ENCODE measurements at places on chromosomes 16 and 17.

GRCh38 chr17:46827274-46827673 lies 8.8 kb upstream of the WNT3 start:
- DNase-seq, result no peak

GRCh38 chr17:12712415-12712814 lies 46.7 kb downstream of the MYOCD start:
- DNase-seq, result no peak

GRCh38 chr16:75218256-75219076 lies at the start of gene CTRB1:
Gene CTRB1, plus strand, starts transcription at chr16:75218988. Its CDS starts 20 bp downstream, at chr16:75219008.
- peak; percentile 11 for DNase-seq

DNA sequence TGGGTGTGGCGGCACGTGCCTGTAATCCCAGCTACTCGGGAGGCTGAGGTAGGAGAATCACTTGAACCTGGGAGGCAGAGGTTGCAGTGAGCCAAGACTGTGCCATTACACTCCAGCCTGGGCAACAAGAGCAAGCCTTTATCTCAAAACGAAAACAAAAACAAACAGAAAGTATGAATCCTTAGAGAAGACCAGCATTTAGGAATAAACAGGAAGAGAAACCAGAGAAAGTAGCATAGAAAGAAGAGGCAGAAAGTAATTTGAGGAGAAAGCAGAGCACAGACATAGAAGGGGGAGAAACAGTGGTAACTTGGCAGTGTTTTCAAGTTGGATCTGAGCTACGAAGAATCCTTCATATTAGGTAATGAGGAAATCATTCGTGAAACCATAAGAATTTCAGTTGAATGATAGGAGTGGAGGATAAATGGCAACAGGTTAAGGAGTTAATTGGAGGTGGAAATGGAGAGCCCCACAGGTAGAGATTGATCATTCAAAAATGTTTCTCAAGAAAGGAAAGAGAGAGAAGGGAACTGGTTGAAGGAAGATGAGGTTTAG lies 9.7 kb upstream of the CCL2 start:
- DNase-seq, result no peak

- no peak for DNase-seq
These were observed 118.3 kb downstream of the PARN start for GRCh38 chr16:14511800-14512135.

DNA sequence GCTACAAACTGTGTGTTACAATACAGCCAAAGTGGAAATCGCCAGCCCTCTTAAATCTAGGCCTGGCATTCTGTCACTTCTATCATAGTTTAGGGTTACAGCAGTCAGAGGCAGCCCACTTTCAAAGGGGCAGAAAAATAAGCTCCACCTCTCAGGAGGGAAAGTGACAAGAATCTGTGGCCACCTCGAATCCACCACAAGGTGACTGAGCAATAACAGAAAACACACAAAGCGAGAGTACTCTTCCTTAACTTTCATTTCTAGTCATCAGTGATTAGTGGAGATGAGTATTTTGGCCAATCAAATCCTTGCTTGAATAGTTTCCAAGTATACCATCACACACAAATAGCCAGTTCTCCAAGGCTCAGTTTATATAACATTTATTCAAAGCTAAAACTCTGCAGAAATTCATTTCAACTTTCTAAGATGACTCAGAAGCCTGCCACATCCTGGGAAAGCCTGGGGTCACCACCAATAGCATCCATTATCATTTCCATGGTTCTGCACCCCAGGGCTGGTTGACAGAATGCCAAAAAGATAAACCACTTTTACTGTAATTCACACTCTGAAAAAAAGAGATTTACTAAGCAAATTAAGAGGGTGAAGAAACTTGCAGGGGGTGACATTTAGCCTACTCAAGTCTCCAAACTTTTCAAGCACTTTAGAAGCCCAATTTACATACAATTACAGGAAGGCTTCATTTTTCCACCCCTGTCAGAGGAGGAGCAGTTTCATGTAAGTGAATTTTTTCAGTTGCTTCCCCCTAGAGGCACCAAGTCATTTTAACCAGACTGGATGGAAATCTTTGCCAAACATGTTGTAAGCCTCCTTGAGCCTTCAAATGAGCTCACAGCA lies 66.8 kb downstream of the SALL1 start:
- DNase-seq, result no peak

DNA sequence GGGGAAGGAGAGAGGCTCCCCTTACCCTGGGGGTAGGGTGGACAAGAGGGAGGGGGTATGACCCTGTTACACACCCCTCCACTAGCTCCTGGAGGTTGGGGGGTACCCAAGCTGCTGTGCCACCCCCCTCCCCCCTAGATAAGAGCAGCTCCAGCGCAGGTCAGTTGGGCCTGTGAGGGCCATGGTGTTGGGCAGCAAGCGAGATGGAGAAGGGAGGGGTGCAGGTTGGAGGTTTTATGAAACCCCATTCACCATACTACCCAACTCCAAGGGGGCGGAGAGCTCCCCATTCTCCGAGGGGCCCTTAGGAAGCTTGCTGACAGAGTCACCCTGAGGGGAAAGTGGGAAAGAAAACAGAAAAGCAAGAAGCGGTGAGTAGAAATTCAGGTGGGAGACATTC lies 1.7 kb upstream of the SOX15 start:
- no peak for DNase-seq

DNA sequence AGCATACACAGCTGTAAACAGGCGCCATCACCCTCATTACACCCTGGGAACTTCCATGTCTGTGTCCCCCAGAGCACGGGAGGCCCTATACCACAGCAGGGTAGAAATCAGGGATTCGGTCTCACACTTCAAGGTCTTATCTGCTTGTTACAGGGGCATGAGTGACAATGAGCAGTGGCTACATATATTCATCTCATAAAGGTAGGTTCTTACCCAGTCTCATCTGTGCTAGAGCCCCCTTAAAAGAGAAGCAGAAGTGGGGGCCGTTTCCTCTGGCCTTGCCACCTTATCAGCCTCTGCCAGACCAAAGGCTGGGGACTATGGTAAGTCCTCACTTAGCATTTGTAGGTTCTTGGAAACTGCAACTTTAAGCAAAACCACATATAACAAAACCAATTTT lies 46.5 kb downstream of the IRX5 start:
- DNase-seq, result no peak

DNA sequence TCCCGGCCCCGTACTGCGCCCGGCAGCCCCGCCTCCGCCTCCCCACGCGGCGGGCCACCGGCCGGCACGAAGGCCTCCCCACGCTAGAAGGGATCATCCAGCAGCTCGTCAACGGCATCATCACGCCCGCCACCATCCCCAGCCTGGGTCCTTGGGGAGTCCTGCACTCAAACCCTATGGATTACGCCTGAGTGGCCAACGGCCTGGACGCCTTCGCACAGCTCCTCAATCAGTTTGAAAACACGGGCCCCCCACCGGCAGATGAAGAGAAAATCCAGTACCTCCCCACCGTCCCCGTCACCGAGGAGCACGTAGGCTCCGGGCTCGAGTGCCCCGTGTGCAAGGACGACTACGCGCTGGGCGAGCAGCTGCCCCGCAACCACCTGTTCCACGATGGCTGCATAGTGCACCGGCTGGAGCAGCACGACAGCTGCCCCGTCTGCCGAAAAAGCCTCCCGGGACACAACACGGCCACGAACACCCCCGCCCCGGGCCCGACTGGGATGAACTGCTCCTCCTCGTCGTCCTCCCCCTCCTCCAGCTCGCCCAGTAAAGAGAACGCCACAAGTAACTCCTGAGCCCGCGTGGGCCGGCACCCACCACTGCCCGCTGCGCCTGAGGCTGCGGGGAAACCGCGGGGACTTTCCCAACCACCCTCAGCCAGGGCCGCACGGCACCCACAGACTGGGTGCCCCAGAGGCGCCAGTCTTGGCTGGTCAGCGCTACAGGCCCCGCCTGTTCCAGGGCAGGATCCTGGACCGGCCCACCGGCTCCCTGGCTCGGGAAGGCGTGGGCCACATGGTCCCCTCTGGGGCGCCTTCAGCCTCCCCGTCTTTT lies 39.0 kb upstream of the AKAP1 start:
- DNase-seq, result peak; percentile 6

DNA sequence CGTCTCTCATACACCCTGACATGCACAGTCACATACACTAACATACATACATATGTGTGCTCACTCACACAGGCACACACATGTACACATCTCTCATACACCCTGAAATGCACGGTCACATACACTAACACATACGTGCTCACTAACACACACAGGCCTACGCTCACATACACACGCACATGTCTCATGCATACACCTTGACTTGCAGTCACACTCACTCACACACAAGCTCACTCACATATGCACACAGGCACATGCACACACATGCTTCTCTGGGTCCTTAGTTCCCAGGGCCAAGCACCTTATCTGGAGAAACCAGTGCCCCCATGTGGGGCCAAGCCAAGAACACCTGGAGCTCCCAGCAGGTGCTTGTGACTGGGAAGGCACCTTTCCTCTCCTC lies 240.3 kb downstream of the RBFOX3 start:
- no peak for DNase-seq

GRCh38 chr16:1342526-1343427 lies 8.9 kb downstream of the TSR3 start:
- peak; percentile 95 for DNase-seq

DNA sequence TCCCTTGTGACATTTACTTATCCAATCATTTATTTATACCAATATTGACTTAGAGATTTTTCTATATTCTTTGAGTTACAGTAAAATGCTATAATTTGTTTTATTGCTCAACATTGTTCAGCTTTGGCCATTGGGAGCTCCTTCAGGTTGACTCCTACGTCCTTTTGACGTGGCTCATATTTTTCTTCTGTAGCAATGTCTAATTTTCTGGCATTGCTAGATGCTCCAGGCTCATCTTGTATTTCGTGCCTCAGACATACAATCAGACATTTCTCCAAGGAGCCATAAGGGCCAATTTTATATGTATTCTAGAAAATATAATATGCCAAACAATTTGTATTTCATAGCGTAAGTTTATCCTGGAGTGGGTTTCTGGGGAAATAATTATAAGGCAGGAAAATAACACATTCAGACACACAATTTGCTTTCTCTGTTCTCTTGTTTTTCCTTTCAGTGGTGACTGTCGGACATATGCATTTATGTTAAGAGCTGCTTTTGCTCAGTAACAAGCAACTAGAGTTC lies 355.1 kb upstream of the MON1B start:
- no peak for DNase-seq

GRCh38 chr16:22054847-22055590 lies 37.3 kb upstream of the VWA3A start:
- peak; percentile 11 for DNase-seq

DNA sequence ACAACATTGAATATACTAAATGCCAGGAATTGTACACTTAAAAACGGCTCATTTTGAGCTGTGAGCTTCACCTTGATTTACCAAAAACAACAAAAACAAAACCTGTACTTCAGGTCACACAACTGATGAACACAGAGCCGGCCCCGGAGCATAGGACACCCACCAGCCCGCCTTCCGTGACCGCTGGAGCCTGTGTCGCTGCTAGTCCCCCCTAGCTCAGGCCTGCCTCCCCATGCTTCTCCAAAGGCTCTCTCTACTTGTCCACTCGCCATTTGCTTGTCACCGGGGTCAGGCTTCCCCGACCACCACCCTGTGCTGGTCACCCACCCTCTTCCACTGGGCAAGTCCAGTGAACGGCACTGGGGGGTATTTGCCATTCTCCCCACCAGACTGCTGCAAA lies 113.8 kb upstream of the TNRC6C start:
- no peak for DNase-seq

- no peak for DNase-seq
These were observed 7.7 kb downstream of the PSMD7 start for GRCh38 chr16:74304164-74304834.

DNA sequence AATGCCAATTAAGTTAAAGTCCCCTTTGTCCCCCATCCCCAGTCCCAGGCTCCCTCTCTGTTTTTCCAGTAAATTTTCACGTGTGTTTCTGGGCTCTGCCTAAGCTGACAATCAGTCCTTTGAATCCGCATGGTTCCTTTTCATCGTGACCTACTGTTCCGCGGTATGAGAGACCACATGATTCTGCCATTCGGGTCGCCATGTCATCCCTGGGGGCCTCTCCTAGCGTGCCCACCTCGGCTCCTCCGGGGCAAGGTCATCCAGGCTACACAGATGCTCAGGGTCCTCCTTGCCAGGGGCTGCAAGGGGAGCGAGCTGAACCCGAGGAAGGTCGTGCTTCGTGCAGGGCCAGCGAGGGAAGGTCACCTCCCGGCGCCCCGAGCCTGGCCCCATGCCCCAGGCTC lies 157.6 kb downstream of the RAB11FIP4 start:
- peak; percentile 16 for DNase-seq

DNA sequence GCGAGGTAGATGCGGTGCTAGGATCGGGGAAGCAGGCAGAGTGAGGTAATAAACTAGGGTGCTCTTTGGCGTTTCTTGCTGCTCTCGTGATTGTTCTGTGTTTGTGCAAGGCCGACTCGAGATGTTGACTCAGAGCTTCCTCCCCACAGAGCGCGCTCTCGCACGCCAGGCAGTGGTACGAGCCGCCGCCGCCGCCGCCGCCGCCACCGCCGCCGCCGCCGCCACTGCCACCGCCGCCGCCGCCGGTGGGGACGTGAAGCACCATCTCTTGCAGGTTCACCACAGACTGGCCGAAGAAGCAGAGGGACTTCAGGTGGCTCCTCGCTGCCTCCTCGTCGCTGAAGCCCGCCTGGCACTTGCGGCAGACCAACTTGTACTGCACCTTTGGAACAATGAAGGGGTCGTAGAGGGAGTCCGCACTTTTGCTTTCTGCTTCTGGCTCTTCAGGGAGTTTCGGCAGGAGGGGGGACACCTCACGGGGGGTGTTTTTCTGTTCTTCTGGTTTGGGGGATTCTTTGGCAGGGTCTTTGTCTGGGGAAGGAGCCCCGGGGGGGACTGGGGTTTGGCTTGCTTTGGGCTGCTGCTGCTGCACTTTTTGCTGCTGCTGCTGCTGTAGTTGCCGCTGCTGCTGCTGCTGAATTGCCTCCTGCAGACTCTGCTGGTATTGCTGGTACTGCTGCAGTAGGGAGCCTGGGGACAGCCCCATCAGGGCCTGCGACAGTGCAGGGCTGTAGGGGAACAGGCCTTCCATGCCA lies 260.2 kb downstream of the ZFHX3 start:
- DNase-seq, result peak; percentile 70

GRCh38 chr16:73124665-73125375 lies 76.9 kb upstream of the ZFHX3 start:
- no peak for DNase-seq

GRCh38 chr17:2082003-2082781 lies 27.3 kb downstream of the HIC1 start:
- DNase-seq, result no peak

DNA sequence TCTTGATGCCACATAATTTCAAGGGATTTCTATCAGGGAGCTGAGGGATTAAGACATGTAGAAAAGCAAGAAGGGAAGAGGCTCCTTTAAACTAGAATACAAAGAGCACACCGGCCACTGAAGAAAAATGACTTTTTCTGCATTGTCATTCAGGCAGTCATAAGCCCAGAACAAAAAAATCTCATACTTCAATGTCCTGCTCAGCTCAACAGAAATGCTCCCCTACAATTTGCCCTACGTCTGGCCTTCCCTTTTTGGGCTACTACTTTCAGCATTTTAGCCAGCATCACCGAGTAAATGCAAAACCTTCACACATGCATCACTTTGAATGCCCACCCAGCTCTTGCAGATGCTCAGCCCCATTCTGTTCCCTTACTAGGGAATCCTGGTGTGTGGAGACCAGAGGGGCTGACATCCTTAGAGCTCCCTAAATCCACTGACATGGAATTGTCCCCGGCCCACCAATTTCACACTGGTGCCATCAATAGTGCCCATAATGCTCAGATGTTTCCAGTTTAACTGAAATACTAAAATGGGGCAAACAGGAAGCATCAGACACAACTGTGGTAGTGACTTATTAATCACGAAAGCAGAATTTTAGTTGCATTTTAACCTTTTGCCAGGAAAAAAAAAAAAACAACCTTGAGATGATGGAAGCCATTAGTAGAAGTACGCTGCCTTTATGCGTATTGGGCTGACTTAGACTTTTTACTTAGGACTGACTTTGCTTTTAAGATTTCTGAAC lies 2.7 kb downstream of the MAP3K14 start:
- no peak for DNase-seq

- DNase-seq, result no peak
These were observed 4.8 kb downstream of the NARF start for GRCh38 chr17:82463391-82463790.

Measured in stimulated activated CD4-positive, alpha-beta T cell treated with anti-CD3 and anti-CD28 coated beads, Interleukin-1b, Interleukin-23, amount 100 ng/mL, for 48 hours (primary cell).